Gastroesophageal sphincter (tissue), 4 donors: ENCODE measurements at places on chromosomes 6 and 20. TPM values are rescaled to one million over a fixed set of nuclear protein-coding genes. Genes with fewer than 3 reads are reported as not detected.

Gene C6orf52
- not detected for total RNA-seq

Gene LAMA4
- 240 TPM for total RNA-seq

Gene PCK1
- total RNA-seq, result 3.2 TPM

Gene SAMD5
- 0.99 TPM for total RNA-seq

DNA sequence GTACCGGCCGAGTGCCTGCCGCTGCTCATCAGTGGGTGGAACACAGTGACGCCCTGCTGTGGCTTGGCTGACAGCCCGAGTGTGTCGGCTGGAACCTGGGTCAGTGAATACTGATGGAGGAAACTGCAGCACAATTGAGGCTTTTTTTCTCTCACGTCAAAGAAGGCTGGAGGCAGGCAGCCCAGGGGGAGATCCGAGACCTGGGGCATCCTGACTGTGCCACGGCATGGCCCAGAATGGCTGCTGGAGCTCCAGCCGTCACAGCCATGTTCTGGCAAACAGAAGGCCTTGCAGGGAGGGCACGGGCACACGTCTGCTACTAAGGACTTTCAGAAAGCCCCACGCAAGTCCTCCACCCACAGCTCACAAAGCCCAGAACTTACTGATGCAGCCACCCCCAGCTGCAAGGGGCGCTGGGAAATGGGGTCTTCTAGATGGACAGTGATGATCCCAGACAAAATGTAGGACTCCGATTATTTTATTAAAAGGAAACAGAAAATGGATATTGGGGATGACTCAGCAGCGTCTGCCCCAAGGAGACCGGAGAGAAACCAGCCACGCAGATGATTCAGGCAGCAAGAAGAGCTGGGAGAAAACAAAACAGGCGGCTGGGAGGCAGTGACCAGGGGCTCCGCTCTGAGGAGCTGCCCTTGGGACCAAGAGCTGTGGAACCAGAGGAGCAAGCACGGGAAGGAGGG is 140.0 kb downstream of the TAF4 start:
- no peaks in the 10 kb centered on the region for H3K36me3 ChIP-seq
- ATAC-seq, result no peak
- no peak overlapping the region for H3K4me3 ChIP-seq
- peaks cover 32% of the 10 kb centered on the region for H3K27me3 ChIP-seq
- H3K27ac ChIP-seq, result no peak overlapping the region
- H3K4me1 ChIP-seq, result no peaks in the 10 kb centered on the region

DNA sequence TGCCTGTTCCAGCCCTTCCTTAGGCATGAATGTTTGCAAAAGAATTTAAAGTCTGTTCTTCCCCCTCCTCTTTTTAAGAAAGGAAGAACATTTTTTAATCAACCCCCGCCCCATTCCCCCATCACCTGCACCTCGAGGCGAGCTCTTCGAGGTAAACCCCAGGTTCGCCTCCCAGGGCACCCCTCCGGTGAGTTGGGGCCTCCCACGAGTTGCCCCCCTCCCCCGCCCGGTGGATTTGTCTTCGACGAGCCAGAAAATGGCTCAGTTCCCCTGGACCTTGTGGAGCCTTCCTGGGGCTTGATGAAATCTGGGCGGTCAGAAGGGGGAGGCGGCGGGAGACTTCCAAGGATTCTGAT is 256 bp upstream of the OVOL2 start:
- H3K27me3 ChIP-seq, result peaks cover 100% of the 10 kb centered on the region
- H3K27ac ChIP-seq, result no peak overlapping the region
- no peak for ATAC-seq
- no peak overlapping the region for H3K4me3 ChIP-seq
- H3K36me3 ChIP-seq, result no peaks in the 10 kb centered on the region

DNA sequence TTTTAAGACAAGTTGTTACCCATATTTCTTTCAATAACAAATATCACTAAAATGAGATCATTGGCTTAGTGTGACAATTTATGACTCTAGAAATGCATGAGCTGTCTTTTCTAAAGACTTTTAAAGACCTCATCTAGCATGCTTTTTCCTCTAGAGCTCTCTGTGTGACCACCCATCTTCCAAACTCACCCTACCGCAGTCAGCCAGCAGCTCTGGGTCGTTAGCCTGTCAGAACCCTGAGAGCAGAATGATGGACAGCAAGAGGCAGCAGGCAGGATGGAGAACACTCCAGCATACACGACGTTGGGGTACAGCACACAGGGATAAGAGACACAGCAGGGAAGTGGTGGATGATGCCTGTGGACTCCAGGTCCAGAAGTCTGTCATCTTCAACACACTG is 45.1 kb upstream of the TBX18 start:
- H3K4me3 ChIP-seq, result no peak overlapping the region
- no peaks in the 10 kb centered on the region for H3K4me1 ChIP-seq
- ATAC-seq, result no peak
- H3K27ac ChIP-seq, result no peak overlapping the region
- no peaks in the 10 kb centered on the region for H3K36me3 ChIP-seq
- H3K27me3 ChIP-seq, result no peaks in the 10 kb centered on the region

GRCh38 chr20:17992847-17993513 is 24.2 kb downstream of the MGME1 start:
- H3K4me1 ChIP-seq, result peaks cover 9% of the 10 kb centered on the region
- H3K27me3 ChIP-seq, result no peaks in the 10 kb centered on the region
- no peak overlapping the region for H3K4me3 ChIP-seq
- H3K27ac ChIP-seq, result no peak overlapping the region
- no peaks in the 10 kb centered on the region for H3K36me3 ChIP-seq

GRCh38 chr20:62887152-62887859 is 25.7 kb upstream of the TCFL5 start:
- no peak overlapping the region for H3K4me3 ChIP-seq
- ATAC-seq, result peak; percentile 82
- H3K36me3 ChIP-seq, result no peaks in the 10 kb centered on the region
- no peaks in the 10 kb centered on the region for H3K4me1 ChIP-seq
- no peaks in the 10 kb centered on the region for H3K27me3 ChIP-seq
- no peak overlapping the region for H3K27ac ChIP-seq

DNA sequence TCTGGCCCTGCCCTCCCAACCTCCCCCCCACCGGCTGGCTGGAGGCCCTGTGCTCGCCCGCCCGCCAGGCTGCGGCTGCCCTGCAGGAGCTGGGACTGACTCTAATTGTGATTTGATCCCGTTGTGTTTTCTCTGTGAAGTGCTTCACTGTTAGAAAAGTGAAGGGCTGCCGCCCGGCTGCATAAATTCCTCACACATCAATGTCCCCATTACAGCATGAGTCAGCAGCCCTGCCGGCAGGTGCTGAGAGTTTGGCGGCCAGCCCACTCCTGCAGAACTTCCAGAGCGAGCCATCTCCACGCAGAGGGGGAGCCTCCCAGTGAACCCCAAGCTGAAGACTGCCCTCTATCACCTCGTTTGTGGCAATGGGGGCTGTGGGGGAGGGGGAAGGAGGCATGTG is 137.9 kb downstream of the DLL1 start:
- H3K27ac ChIP-seq, result no peak overlapping the region
- peak; percentile 45 for ATAC-seq
- no peak overlapping the region for H3K4me3 ChIP-seq
- peaks cover 12% of the 10 kb centered on the region for H3K27me3 ChIP-seq
- no peaks in the 10 kb centered on the region for H3K4me1 ChIP-seq

DNA sequence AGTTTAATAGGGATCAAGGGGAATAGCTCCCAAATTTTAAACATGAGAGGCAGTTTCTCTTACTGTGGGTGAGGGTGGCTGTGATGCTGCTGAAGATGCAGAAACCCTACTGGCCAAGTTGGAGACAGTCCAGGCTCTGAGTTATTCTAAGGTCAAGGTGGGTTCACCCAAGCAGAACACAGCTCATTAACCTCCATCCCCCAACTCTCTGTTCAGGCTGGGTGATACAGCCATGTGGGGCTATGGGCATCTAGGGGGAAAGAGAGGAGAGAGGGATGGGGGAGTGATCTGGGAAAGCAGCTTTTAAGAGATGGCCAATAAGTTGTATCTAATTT is 18.9 kb upstream of the TRAM2 start:
- peak overlapping the region; percentile 74 for H3K27ac ChIP-seq
- no peak for ATAC-seq
- H3K4me1 ChIP-seq, result peaks cover 6% of the 10 kb centered on the region
- no peak overlapping the region for H3K4me3 ChIP-seq
- H3K36me3 ChIP-seq, result no peaks in the 10 kb centered on the region
- no peaks in the 10 kb centered on the region for H3K27me3 ChIP-seq

DNA sequence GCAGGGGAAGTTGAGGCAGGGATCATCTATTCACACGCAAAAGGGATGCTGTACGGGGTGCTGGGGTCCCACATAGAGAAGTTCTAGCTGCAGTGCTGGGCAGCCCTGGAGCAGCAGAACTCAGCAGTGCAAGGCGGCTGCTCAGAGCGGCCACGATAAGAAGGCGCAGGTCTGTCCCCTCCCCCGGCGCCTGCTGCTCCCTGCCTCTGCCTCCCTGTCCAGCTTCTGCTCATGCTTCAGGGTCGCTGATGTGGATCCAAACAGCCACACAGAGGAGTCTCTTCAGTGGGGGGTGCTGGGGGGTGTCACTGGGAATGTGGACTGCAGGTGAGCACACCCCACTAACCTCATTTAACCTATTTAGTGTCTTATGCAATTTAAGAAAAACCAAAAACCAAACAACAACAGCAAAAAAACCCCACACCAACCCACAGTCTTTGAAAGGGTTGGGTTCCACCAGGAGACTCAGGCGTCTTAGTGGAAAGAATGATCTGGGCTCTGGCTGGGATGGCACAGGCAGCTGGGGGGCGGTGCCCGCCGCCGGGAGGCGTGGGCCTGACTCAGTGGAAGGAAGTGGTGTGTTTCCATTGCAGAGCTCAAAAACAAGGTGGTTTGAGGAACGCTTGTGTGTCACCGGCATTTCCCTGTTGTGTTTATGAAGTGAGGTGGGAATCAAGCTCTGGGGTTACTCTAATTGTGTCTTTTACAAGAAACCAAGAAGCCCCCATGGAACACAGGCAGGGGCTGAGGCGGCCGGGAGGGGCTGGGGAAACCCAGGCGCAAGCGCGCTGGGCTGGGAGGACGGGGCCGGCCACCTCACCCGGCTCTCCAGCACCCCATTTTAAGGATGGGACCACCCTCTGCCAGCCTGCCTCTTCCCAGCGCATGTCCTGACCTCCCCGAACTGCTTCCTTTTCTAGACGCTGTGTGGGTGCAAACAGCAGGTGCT is 55.1 kb downstream of the IRF4 start:
- no peak overlapping the region for H3K4me3 ChIP-seq
- peaks cover 72% of the 10 kb centered on the region for H3K27me3 ChIP-seq
- H3K27ac ChIP-seq, result no peak overlapping the region
- ATAC-seq, result no peak

DNA sequence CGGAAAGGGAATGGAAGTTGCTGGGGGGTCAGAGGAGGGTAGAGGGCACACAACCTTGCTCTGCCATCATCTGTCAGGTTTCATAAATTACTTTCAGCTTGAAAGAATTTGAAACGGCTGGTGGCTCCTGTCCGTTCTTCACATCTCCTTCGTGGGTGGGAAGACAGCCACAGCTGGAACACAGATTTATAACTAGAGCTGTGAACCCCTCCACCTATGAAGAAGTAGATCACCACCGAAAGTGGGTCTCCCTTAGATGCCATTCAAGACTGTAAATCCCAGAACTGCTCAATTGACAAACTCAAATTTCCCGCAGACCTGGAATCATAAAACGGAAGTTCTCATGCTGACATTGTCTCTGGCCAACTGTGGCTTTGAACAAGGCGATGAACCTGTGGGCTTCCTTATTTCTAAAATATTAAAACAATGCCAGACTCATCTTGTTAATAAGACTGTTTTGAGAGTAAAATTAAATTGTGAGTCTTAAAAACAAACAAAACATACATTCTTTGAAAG is 65.3 kb downstream of the BTBD3 start:
- no peaks in the 10 kb centered on the region for H3K27me3 ChIP-seq
- H3K4me3 ChIP-seq, result no peak overlapping the region
- H3K36me3 ChIP-seq, result no peaks in the 10 kb centered on the region
